ENCODE measurements at places on chromosomes 7 and 10.

DNA sequence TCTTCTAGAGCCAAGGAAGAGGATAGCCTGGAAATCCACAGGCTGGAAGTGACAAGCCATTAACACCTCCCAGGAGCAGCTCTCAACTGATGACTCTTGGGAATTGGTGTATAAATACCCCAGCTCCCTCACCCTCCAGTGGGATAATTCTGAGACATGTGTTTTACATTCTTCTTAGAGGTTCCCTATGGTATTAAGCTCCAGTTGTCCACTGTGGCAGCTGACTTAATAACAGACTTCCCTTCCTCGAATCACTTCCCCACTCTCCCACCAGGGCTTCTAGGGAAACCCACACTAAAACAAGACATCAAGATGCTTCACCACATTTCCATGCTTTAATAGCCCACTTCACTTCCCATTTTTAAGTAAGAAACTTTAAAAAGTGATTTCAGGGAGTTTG, 47.2 kb downstream of the FAM107B start:
- DNase-seq = no peak

DNA sequence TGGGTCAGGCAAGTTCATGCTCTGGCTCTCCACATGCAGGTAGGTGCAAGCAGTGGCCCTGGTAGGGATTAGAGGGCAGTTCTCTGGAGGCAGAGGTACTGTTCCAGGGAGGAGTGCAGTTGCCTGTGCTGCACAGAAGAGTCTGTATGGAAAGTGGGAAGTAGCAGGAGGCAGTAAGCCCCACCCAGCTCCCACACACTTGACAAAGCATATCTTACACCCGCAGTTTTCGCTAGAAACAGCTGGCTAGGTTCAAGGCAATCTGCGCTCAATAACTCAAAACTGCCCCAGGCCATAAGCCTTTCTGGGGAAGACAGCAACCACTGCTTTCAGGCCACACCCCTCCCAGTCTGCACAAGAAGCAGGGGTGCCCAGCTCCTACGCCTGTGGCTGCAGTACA, 33.1 kb upstream of the ARMC3 start:
- DNase-seq = no peak

GRCh38 chr7:124667312-124668153, 98.1 kb downstream of the GPR37 start:
- DNase-seq = no peak

GRCh38 chr7:82172017-82172416, 271.6 kb downstream of the CACNA2D1 start:
- DNase-seq = no peak
